ENCODE measurements at places on chromosomes 7 and 10.

DNA sequence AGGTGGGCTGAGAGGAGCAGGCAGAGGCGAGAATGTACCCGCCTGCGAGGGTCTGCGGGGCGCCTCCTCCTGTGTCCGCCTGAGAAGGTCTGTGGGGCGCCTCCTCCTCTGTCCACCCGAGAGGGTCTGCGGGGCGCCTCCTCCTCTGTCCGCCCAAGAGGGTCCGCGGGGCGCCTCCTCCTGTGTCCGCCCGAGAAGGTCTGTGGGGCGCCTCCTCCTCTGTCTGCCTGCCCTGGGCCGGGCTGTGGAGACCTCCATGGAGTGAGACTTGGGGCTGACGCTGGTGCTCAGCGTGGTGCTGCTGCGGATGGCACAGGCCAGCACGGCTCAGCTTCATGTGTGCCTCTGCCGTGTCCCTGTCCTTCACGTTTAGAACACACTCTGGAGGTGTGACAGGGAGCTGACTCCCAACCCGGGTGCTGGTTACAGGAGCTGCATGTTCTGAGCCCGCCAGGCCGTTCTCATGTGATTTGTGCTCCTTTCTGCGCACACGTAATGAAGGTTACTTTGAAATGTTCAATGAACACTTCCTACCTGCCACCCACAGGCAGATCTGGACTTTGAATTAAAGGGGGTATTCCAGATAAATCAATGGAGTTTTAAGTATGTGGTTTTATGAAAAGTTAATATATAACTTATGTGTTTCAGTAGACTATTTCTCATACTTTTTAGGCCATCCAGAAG lies 20.5 kb upstream of the GET4 start:
- H3K4me3 ChIP-seq = no peak overlapping the region
- no peak for DNase-seq
- H3K27ac ChIP-seq = no peak overlapping the region
- H3K4me1 ChIP-seq = no peaks in the 10 kb centered on the region

DNA sequence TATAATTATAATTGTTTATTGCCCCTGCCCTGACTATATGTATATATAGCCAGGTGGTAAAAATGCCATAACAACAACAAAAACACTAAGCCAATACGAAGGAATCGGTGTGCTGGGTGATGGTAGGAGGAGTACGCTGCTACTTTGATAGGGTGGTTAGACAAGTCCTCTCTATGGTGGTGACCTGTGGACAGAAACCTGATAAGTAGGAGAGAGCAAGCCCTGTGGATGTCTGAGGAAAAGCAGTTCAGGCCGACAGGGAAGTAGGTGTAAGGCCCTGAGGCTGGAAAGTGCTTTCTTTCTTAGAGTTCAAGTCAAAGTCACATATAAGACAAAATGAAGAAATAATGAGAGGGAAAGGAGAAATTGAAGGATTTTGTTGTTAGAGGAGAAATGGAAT lies 823.8 kb upstream of the CELF2 start:
- H3K27me3 ChIP-seq = no peaks in the 10 kb centered on the region
- no peak for DNase-seq
- H3K36me3 ChIP-seq = no peaks in the 10 kb centered on the region
- no peaks in the 10 kb centered on the region for H3K4me1 ChIP-seq
- H3K4me3 ChIP-seq = no peak overlapping the region

GRCh38 chr7:44618753-44619152 lies 12.3 kb downstream of the OGDH start:
- peaks cover 2% of the 10 kb centered on the region for H3K4me1 ChIP-seq
- DNase-seq = no peak
- H3K27ac ChIP-seq = no peak overlapping the region

DNA sequence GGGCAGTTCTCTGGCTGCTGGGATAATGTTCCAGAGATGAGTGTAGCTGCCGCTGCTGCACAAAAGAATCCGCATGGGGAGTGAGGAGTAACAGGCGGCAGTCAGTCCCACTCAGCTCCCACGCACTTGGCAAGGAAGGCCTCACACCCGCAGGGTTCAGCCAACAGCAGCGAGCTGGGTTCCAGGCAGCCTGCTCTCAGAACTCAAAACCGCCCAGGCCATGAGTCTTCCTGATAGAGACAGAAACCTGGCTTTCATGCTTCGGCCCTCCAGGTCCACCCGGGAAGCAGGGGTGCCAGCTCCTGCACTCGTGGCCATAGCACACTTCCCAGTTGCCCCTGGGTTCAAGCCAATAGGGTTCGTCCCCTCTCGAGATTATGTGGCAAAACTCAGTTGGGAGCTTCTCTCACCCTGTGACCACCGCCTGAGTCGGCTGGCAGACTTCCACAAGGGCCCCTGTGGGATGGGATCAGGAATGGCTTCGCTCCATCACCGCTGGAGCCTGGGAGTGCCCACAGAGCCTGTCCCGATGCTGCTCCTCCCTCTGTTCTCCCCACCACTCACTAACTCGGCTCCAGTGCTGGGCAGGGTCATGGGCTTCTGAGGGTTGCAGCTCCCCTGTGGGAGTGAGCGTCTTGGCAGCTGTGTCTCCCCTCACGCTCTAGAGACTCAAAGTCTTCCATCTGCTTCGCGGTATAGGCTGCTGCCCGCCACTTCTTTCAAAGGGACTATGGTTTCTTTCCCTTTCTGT lies 20.6 kb downstream of the CLRN3 start:
- H3K4me1 ChIP-seq = peaks cover 13% of the 10 kb centered on the region
- DNase-seq = no peak
- H3K4me3 ChIP-seq = no peak overlapping the region
- no peak overlapping the region for H3K27ac ChIP-seq
- H3K36me3 ChIP-seq = no peaks in the 10 kb centered on the region

GRCh38 chr10:73537288-73537687 lies 41.5 kb upstream of the PPP3CB start:
- H3K27me3 ChIP-seq = no peaks in the 10 kb centered on the region
- no peak for DNase-seq
- H3K36me3 ChIP-seq = peaks cover 43% of the 10 kb centered on the region

- H3K4me1 ChIP-seq = peaks cover 7% of the 10 kb centered on the region
- no peak for DNase-seq
- H3K36me3 ChIP-seq = no peaks in the 10 kb centered on the region
These were observed 16.8 kb upstream of the DLG5 start for GRCh38 chr10:77943121-77943901.

DNA sequence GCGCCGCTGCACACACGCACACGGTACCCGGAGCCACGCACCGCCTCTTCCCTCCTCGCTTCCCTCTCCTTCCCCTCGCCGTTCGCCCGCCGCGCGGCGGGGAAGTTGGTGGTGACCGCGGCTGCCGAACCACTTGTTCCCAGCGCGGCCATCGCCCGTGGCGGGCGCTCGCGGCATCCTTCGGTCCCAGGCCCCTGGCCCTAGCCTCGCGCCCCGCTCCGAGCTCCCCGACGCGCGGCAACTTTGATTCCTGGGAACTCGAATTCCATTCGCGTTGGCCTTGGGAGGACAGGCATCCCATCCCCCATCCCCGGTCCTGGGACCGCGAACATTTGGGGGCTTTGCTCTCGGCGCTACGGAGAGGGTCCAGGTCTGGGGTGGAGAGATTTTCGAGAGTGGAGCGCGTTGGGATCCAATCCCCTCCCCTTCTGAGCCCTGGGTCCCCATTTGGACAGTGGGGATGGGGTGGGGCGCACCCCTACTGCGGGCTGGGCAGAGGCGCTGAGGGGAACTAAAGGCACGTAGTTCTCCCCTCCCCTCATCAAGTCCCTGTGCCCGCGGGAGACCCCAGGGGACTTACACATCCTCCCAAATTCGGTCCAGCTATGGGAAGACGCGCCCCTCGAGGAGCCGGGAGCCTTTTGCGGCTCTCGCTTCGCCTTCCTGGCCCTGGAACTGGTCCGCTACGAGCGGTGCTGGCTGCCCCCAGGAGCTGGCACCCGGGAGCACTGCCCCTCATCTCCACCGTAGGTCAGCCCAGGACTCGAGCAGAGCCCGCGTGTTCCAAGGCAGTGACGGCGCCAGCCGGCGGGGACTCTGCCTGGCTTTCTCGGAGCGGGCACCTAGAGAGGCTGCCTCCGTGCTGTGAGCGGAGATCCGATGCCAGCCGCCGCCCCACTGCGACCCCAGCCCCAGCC lies 834 bp downstream of the CDH23 start:
- H3K4me1 ChIP-seq = peaks cover 25% of the 10 kb centered on the region
- peak overlapping the region; percentile 34 for H3K4me3 ChIP-seq
- H3K36me3 ChIP-seq = no peaks in the 10 kb centered on the region
- no peak for DNase-seq
- peaks cover 22% of the 10 kb centered on the region for H3K27me3 ChIP-seq
- H3K27ac ChIP-seq = no peak overlapping the region

All from spinal cord (tissue), 10 donors.